Neuronal stem cell (in vitro differentiated cells): ENCODE measurements at places on chromosomes 1 and 21.

DNA sequence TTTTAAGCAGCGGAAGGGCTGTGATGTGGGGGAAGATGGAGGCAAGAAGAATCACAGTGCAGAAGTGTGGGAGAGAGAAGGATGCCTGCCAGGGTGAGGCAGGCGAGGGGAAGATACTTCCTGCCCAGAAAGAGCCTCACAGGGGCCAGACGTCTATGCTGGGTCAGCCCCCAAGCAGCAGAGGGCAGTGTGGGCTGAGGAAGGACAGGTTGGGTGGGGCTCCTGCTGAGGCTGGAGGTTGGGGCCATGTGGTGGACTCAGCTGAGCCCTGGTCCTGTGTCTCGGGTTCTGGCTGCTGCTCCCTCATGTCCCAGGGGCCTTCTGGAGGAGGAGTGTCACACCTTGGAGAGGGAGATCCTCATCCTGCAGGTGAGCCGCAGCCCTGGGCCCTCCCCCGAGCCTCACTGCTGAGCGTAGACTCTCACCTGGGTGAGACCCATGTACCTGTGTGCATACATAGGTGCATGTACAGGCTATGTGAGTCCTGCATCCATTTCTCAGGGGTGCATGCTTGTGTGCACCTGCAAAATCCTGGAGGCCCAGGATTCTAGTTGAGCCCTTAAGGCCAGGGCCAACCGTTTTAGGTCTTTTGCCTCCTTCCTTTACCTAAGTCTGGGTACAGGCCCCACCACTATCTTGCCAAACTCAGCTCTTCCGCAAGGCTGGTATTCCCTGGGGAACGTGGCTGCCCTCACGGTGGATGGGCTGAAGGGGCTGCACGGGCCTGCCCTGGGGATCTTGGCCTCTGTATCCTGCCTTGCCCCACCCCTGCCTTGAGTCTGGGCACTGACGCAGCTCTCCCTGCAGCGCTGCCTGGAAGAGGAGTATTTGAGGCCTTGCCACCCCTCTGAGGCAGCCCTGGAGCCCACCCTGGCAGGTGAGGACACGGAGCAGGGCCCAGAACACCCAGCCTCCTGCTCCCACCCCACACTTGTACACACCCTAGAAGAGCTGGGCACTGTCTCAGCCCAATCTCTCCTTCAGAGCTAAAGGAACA lies 3.7 kb downstream of the CCDC24 start:
- DNase-seq = no peak

DNA sequence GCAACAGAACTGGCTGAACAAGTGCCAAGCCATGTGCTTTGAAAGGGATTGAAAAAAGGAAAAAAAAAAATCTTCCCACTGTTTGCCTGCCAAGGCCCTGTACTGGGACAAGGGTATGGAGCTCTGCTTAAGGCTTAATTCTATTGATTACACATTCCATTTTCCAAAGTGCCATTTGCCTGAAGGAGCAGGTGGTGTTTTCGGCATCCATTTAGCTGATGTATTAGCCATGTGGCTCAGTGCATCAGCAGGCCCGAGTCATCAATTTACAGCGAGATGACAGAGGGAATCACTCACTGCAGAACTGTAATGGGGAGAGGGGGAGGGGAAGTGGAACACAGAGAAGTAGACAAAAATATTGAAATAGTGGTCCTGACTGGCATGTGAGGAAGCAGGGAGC lies 144.2 kb upstream of the BEND5 start:
- no peak for DNase-seq

- no peak for DNase-seq
Observed at GRCh38 chr21:31624961-31625491, 34.5 kb upstream of the SOD1 start.

GRCh38 chr1:203153989-203154821 lies 21.4 kb downstream of the MYBPH start:
- no peak for DNase-seq

DNA sequence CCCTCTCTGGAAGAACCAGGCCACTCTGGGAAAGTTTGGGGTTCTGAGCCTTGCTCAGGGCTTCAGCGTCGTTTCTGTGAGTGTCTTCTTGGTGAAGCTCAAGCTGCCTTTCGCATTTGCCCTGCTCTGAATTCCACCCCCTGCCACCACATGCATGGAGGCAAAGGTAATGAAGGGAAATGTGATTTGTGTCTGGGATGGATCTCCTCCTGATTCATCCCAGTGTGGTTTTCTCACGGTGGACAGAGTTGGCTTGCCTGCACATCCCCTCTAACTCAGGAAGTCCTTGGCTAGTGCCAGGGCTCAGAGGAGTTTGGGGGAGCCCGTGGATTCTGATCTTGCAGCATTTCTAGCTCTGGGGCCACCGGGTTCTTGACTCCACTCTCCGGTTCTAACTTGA lies 173.6 kb upstream of the RAB4A start:
- no peak for DNase-seq

DNA sequence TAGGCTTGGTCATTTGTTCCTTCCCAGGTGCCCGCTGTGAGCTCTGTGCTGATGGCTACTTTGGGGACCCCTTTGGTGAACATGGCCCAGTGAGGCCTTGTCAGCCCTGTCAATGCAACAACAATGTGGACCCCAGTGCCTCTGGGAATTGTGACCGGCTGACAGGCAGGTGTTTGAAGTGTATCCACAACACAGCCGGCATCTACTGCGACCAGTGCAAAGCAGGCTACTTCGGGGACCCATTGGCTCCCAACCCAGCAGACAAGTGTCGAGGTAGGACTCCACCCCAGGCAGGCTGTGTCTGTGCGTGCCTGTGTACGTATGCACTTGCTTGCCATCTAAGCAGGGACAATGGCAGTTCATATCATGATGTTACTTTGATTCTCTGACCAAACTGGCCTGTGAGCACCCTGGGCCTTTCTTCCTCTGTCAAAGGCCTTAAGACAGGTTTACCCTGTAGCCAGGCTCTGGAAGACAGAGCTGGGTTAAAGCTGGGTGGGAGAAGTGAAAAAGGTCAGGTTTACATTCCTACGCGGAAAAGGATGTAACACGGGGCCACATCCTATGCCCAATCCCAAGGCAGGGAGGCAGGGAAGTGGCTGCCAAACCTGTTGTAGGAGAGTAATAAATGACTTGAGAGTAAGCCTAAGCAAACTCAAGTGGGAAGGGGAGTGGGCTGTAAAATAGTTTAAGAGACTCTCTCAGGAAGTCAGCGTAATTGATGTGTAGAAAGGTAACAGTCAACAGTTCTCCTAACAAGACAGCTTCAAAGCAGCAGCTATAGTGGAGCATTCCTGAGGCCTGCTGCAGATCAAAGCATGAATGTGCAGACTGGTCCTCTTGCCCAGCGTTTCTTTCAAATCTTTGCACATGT lies 42.5 kb downstream of the LAMC2 start:
- no peak for DNase-seq

DNA sequence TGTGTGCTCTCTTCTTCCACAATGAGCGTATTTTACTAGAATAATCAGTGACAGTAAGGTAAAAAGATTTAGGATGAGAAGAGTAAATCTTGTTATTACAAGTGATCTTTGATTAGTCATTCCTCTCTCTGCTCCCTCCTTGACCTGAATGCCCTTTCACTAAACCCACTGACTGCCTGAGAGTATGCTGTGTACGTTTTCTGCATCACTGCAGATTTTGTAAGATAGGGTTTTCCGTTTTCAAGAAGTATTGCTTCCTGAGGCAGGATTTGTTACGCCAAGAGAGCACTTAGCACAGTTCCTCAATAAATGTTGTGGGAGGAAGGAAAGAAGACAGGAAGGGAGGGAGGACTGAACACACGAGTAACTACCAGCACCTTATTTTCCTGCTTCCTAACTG lies 7.7 kb upstream of the LAMB3 start:
- DNase-seq = no peak

GRCh38 chr1:67941746-67942145 lies 108.5 kb upstream of the GNG12 start:
- DNase-seq = no peak

DNA sequence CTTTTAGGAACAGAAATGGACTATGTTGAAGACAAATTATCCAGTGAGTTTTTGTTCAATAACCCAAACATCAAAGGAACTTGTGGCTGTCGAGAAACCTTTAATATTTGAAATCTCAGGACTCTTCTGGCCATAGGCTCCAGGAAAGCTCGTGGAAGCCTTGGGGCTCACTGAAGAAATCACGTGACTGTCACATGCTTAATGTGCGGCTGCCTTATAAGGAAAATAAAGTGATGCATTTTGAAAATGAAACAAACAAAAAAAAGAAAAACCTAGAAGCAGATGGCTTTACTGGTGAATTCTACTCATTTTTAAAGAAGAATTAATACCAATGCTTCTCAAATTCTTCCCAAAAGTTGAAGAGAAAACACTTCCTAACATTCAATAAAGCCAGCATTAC lies 228.4 kb upstream of the RAB4A start:
- no peak for DNase-seq

DNA sequence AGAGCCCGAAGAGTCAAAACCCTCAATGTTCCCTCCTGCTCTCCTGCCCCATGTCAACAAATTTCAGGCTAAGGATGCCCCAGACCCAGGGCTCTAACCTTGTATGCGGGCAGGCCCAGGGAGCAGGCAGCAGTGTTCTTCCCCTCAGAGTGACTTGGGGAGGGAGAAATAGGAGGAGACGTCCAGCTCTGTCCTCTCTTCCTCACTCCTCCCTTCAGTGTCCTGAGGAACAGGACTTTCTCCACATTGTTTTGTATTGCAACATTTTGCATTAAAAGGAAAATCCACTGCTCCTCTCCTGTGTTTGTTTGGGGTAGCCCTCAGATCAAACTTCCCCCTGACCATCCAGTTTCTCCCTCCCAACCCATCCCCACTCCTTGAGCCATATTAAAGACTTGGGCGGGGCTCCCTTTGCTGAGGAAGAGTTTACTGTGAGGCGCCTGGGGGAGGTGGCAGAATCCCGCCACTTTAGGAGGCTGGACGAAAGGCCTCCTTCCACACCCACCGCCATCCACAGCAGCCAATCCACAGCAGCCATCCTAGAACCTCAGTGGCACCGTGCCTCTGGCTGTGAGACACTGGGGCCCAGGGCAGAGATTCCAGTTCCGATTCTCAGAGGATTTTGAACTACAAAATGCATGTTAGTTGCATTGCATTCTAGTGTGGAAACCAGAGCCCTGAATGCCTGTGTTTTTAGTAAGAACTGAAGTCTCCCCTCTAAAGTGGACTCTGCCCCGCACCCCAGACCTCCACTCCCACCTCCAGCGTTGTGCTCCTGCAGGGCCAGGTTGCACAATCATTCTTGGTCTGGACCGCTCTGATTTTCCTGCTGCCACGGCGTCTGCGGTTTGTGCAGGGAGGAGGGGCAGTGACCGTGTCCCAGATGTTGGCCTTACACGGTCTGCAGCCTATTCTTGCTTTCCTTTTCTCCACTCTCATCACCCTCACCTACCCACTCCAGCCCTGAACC lies 3.0 kb downstream of the OLFML3 start:
- DNase-seq = no peak

GRCh38 chr1:55959136-55959548 lies 620.2 kb downstream of the PLPP3 start:
- no peak for DNase-seq

DNA sequence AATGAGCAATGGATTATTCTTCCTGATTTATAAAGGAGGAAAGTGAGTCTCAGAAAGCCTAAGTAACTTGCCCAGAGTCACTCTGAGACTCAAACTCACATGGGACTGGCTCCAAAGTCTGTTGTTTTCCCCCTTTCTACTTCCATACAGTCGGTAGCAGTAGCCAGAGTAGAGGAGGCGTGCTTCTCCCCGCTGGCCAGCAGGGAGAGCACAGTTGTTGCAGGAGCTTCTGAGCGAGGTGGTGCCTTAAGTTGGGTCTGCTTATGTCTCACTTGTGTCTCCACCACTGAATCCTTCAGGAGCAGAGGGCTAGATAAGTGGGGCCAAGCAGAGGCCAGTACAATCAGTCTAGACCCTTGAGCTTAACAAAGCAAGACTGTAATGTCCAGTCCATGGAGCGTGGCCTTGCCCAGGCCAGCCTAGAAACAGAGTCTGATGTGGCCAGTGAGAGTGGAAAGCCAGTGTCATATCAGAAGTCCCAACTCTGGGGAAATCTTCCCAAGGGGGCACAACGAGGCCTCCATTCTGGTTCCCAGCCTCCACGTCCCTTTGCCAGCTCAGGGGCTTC lies 181.9 kb downstream of the ZSCAN20 start:
- DNase-seq = no peak

- no peak for DNase-seq
Observed at GRCh38 chr1:28966617-28967016, 52.2 kb downstream of the EPB41 start.

- DNase-seq = no peak
Observed at GRCh38 chr1:192869308-192869940, 60.6 kb downstream of the RGS2 start.

- DNase-seq = no peak
Observed at GRCh38 chr1:60727552-60727951, 354.8 kb upstream of the NFIA start.
